ENCODE measurements at places on chromosomes 13 and 19.

DNA sequence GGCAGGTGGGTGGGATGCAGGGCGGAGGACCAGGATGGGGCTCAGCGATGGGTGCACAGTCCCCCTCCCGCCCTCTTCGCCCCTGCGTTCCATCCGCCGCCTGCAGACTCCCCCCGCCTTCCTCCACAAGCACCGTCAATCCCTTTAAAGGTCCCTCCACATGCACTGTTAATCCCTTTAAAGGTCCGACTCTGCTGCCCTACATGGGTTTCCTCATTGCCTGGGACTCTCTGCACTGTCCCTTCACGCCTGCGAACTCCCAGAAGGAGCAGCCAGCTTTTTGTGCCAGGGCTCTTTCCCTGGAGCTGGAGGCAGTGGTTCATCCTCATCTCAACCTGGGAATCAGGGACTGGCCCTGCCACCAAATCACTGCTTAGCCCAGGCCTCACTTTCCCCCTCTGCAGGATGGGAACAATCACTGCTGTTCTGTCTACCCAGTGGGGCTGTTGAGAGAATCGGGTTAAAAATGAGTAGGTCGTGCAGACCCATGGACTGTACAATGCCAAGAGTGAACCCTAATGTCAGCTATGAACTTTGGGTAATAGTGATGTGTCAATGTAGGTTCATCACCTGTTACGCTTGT, 20.4 kb downstream of the ZNF574 start:
- no peak for DNase-seq

DNA sequence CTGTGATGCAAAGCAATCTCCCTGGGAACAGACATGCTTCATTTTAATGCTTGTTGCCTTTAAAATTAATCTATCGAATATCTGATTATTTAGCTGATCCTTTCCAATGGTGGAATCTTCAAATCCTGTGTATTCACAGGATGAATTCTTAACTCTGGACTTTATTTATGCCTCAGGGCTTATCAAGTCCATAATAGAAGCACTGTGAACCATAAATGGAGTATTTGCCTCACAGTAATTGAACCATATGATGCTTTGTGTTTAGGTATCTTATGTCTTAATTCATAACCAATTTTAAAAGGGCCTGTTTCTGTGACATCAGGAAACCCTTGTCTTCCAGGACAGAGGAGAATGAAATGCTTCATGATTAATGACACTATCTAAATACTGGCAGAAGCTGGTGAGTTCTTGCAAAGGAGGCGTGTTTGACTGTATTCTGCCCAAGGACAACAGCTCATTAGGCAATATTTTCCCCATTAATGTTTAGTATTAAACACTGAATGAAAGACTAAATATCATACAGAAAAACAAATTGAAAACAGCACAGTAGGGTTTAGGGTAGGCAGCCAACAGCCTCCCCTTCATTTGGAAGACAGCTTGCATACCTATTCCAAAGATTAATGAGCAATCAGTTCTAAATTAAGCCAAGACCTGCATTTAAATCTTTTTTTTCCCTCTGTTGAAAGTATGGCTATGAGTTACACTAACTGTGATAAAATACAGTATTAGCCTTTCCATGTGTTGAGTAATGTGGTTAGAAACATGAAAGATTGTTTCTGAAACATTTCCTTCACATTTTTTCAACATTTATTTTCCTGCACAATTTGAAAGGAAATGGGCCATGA, 709.4 kb downstream of the PCDH9 start:
- no peak for DNase-seq

GRCh38 chr19:16042533-16043085, 33.7 kb upstream of the TPM4 start:
- DNase-seq: no peak

- DNase-seq: no peak
These were observed 12.2 kb downstream of the TMEM160 start for GRCh38 chr19:47036097-47036651.

- no peak for DNase-seq
These were observed 149.7 kb upstream of the ZNF536 start for GRCh38 chr19:30222428-30222873.

- no peak for DNase-seq
These were observed 24.8 kb upstream of the TMEM255B start for GRCh38 chr13:113734099-113734825.

- no peak for DNase-seq
These were observed 106.4 kb upstream of the MLNR start for GRCh38 chr13:49113526-49114286.
